Ascending aorta (tissue), 2 donors: ENCODE measurements at places on chromosomes 2 and 18. TPM values are rescaled to one million over a fixed set of nuclear protein-coding genes. Genes with fewer than 3 reads are reported as not detected.

DSC2 gene
- total RNA-seq = 4.4 TPM

HOXD12 gene
- total RNA-seq = not detected

IL1RL2 gene
- not detected for total RNA-seq

NOSTRIN gene
- total RNA-seq = 7.8 TPM

UPP2 gene
- not detected for total RNA-seq

NT5C1B gene
- total RNA-seq = not detected

HOXD10 gene
- not detected for total RNA-seq

CNTNAP5 gene
- not detected for total RNA-seq

APCDD1 gene
- total RNA-seq = 77.0 TPM

FZD7 gene
- 32.5 TPM for total RNA-seq

GPR75 gene
- total RNA-seq = 0.21 TPM

STEAP3 gene
- 34.5 TPM for total RNA-seq

MSTN gene
- total RNA-seq = not detected

RBM43 gene
- 0.96 TPM for total RNA-seq

MROH2A gene
- not detected for total RNA-seq

SLC19A3 gene
- total RNA-seq = 16.5 TPM

NEURL3 gene
- total RNA-seq = not detected

LYG2 gene
- not detected for total RNA-seq

RESP18 gene
- total RNA-seq = not detected

PXDN gene
- total RNA-seq = 188 TPM

SH2D6 gene
- not detected for total RNA-seq

GRHL1 gene
- 0.43 TPM for total RNA-seq

CD28 gene
- 4.0 TPM for total RNA-seq

DNAH6 gene
- total RNA-seq = not detected

RASGRP3 gene
- total RNA-seq = 1.6 TPM

ACP1 gene
- 30.8 TPM for total RNA-seq

ACTR3 gene
- total RNA-seq = 45.4 TPM

SERPINB2 gene
- not detected for total RNA-seq

PIK3C3 gene
- total RNA-seq = 24.1 TPM

ARPC2 gene
- 237 TPM for total RNA-seq

SPDYA gene
- 0.32 TPM for total RNA-seq

ACMSD gene
- total RNA-seq = not detected

RAB6C gene
- total RNA-seq = not detected

BMP10 gene
- not detected for total RNA-seq

SLC11A1 gene
- 16.4 TPM for total RNA-seq

FAM110C gene
- total RNA-seq = 0.43 TPM

SCYGR4 gene
- total RNA-seq = not detected

FAM237A gene
- total RNA-seq = not detected

GAL3ST2 gene
- total RNA-seq = not detected

HOXD13 gene
- not detected for total RNA-seq

LMAN1 gene
- total RNA-seq = 60.8 TPM

LRP2 gene
- total RNA-seq = not detected

SKOR2 gene
- total RNA-seq = not detected

RBM44 gene
- total RNA-seq = 8.5 TPM

ANKRD29 gene
- 118 TPM for total RNA-seq

FIGN gene
- 4.3 TPM for total RNA-seq

TLX2 gene
- total RNA-seq = not detected

ACTG2 gene
- 134 TPM for total RNA-seq

CACNB4 gene
- 3.7 TPM for total RNA-seq

SLC20A1 gene
- 18.4 TPM for total RNA-seq

TBR1 gene
- not detected for total RNA-seq

TGIF1 gene
- total RNA-seq = 39.7 TPM

UBXN2A gene
- 3.0 TPM for total RNA-seq

C2orf80 gene
- total RNA-seq = not detected

LCT gene
- total RNA-seq = not detected
